ENCODE measurements at places on chromosomes 7 and 10. TPM values are rescaled to one million over a fixed set of nuclear protein-coding genes. Genes with fewer than 3 reads are reported as not detected.

Gene TLX1
- not detected for total RNA-seq

GRCh38 chr10:78867555-78867939 lies 201.2 kb upstream of the ZMIZ1 start:
- DNase-seq = no peak

DNA sequence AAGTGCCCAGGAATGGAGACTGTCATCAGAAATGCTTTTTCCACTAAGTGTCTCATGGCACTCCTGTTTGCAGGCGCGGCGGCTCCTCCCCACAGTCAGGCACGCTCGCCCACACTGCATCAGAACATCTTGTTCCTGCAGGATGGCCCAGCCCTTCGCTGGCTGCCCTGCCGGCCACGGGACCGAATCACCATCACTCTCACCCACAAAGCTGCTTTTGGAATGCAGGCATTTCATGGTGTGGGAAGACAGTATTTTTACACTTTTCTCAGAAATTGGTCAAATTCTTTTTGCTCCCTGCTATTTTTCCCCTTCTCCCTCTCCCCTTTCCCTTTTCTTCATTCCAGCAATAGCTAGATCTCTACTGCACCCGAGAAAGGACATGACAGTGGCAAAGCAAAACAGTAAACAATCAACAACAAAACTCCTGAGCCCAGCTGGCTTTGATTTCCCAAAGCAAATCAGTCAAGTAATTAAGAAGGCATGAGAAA lies 176.1 kb upstream of the TNS3 start:
- no peak for DNase-seq

Gene DENND10
- 36.7 TPM for total RNA-seq

Gene VAX1
- total RNA-seq = not detected
